ENCODE measurements at places on chromosomes 1 and 21.

DNA sequence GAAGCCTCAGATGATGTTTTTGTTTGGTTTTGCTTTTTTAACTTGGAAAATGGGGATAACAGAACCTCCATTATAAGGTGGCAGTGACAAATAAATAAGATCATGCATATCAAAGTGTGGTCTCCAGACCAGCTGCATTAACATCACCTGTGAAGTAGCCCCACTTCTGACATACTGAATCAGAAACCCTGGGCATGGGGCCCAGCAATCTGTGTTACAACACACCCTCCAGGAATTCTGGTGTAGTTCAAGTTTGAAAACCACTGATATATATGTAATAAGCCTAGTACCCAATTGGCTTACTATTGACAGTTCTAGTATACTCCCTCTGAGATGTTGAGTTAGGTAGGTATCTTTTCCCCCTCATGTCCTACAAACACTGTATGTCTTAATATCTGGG is 24.1 kb upstream of the RNF19B start:
- DNase-seq, result no peak

DNA sequence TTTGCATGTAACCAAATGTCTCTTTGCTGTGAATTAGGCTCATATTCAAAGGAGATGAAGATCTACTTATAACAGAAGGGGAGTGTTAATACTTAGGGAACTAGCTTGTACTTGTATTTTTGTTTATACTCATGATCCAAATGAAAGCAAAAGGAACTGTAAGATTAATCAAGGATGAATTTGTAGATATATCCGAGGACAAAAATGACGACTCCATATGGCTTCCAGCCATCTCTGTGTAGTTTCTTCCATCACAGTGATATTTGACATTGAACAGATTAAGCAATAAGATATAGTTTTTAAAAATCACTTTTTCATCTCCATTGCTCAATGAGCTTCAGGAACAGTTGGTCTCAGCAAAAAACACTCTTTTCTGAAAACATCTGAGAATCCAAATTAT is 257.4 kb upstream of the CAMK1G start:
- no peak for DNase-seq

DNA sequence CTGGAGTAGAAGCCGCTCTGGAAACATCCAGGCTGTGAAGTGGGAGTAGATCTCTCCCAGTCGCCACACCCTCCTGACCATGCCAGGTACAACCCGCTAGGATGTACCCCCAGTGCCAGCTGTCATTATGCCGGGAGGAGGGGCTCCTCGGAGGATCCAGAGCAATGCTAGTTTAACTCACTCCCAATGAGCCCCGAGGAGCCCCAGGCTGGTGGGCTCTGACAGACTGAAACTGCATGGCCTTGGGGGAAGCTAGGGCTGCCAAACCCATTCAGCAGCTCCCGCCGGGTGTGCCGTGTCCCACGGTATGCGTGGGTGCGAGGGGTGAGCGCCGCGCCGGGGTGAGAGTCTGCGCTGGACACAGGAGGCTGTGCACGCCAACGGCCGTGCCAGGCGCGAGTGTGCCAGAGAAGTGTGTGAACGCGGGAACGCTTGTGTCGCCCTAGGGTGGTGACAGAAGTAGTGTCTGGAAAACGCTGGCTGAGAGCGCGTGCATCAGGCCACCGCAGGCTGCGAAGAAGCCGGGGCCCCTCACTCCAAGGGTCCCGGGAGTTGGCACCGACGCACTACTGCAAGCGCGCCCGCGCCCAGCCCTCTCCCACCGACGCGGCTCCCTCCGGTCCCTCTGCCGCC is 177.1 kb upstream of the EDN2 start:
- DNase-seq, result no peak

- DNase-seq, result no peak
Observed at GRCh38 chr1:26949266-26949925, 10.9 kb downstream of the KDF1 start.

- DNase-seq, result no peak
Observed at GRCh38 chr1:41830726-41831125, 88.0 kb downstream of the HIVEP3 start.

DNA sequence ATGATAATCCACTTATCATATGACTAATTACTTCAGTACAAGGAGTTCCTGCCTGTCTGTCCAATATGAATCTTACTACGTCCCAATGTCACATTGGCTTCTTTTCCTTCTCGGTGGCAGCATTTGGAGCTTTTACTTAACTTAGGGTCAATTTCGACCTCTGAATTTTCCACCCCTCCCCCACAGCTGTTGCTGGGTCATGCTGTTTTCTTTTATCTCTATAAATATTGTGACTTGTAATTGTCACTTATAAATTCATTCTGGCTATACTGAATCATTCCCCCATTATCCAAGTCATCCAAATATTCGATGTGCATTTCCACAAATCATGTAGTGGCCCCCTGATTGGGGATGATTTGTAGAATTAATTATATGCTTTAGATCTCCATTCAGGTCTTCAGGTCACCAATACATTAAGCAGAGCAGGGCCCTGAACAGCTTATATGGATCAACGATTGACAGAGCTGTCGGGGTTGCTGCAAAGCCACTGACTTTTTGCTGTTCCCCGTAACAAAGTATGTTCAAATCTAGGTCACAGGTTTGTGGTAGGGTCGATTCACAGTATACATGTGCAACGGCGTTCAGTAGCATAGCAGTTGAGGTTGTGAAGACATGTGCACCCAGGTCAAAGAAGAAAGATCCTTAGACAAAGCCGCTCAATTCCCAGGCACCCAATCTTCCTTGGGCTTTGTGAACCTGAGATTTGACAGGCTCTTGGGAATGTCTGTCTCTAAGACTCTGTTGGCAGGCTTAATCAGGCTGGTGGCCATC is 18.3 kb upstream of the RNU1-4 start:
- DNase-seq, result no peak

GRCh38 chr1:6361124-6361775 is 32.3 kb downstream of the ACOT7 start:
- no peak for DNase-seq

- DNase-seq, result no peak
Observed at GRCh38 chr1:239516579-239516978, 130.2 kb downstream of the CHRM3 start.

DNA sequence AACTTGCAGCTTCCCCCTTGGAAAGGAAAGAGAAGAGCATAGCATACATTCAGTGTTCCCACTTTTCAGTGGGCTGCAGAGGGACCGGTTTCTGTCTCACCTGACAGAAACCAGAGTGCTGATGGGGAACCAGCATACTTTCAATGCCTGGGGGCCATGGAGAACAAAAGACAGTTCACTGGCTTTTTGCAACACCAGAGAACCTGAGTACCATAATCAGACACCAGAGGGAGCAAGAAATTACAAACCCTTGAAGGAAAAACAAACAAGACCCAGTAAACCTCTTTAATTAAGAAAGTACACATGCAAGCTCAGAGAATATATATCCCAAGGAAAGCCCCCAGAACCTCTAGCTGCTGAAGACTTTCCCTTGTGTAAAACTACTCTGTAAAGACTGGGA is 51.1 kb downstream of the CSMD2 start:
- DNase-seq, result peak; percentile 2

DNA sequence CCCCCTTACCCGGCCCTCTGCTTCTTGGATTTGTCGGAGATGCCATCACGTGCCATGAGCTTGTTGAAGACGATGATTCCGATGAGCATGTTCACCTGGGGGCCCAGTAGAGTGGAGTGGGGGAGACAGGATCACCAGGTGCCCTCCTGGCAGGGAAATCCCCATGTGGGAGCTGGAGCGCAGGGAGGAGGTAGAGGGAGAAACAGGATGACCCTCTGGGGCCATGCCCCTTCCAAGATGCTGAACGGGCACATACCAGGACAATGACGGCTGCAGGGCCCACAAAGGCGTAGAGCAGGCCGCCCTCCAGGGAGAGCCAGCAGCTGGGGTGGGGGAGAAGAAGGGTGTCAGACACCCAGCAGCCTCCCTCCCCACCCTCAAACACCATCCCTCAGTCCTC is 28.6 kb downstream of the ADGRB2 start:
- no peak for DNase-seq

- DNase-seq, result no peak
Observed at GRCh38 chr1:6460301-6461050, 5.5 kb downstream of the TNFRSF25 start.

GRCh38 chr1:248783367-248783766 is 27.8 kb upstream of the LYPD8 start:
- no peak for DNase-seq

- DNase-seq, result no peak
Observed at GRCh38 chr1:97392701-97393100, 528.1 kb downstream of the DPYD start.

DNA sequence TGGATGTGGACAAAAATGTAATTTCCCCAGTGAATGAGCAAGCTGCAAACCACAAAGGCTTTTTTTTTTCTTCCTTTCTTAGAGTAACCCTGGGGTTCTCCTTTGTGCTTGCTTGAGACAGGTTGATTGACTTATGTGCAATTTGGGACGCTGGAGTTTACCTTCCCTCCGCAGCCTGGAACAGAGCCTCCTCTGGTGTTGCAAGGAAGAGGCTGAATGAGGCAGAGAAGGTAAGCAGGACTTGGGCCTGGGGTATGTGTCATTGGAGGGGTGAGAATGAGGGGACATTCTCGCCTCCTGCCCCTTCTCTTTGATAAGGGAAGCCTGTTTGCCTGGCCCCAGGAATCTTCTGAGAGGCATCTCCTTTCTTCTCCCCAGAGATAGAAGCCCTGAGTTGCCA is 49.8 kb downstream of the NFASC start:
- DNase-seq, result no peak

- no peak for DNase-seq
Observed at GRCh38 chr1:40773748-40774265, 9.8 kb upstream of the KCNQ4 start.

DNA sequence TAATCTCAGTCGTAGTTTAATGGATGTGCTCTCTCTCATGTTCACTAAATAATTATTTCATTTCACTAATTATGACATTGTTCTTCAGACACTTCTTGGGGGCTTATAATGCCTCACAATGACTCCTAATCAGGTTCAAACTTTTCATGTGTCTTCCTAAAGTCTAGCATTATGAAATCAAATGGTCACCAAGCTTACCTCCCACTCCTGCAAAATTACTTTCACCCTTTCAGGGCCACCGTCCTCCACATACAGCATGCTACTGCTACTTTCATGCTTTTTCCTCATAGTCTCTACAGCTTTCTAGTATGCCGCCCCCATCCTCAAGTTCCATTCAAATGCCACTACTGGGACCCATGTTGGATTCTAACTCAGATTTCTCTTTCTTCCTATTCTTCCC is 59.8 kb upstream of the C1orf53 start:
- no peak for DNase-seq

DNA sequence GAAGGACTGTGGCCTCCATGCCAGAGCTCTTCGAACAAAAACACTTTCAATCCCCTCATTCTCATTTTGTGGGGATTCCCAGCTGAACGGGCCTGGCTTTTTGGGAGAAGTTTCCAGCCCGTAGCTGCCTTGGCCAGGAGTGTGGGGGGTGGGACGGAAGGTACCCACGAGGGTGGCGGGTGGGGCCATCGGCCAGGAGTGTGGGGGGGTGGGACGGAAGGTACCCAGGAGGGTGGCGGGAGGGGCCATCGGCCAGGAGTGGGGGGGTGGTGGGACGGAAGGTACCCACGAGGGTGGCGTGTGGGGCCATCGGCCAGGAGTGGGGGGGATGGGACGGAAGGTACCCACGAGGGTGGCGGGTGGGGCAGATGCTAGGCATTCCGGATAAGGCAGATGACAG is 71.7 kb upstream of the ZBTB18 start:
- no peak for DNase-seq

GRCh38 chr1:29909962-29910361 is 673.6 kb downstream of the PTPRU start:
- no peak for DNase-seq

- peak; percentile 45 for DNase-seq
Observed at GRCh38 chr1:227273557-227273956, 44.7 kb downstream of the CDC42BPA start.

GRCh38 chr1:157697781-157698569 is 2.6 kb downstream of the FCRL3 start:
- DNase-seq, result no peak

DNA sequence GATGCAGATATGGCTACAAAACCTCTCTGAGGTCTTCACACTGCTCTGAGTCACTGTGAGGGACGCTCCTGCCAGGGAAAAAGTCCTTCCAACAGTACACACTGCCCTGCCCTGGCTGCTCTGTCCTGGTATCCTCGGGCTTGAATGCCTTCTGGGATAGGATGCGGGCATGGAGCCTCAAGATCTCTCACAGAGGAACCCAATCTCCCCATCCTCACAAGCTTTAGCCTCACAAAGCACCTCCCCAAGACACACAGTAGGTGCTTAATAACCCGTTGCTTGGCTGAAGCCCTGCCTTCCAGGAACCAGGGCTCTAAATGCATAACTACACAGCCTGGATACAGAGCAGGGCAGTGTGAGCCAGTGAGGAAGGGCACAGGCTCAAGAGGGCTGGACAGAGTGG is 9.2 kb downstream of the RAP1GAP start:
- DNase-seq, result no peak

DNA sequence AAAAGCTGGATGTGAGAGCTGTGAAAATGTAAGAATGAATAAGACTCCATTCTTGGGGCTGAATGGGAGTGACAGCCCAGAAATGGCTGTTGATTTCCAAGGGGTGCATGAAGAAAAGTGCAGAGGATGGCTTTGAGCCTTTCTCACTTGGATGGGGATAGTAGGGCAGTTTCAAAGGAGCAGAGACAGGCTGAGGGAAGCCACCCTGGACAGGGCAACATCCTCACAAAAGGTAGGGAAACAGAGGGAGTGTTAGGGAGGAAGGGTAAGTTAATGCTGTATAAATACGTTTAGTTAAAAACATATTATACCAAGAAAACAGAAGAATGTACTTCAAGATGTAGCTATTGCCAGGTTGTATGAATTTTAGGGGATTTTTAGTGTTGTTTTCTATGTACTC is 38.1 kb downstream of the GADD45A start:
- DNase-seq, result no peak

- DNase-seq, result no peak
Observed at GRCh38 chr1:87141556-87141955, 187.1 kb upstream of the LMO4 start.

GRCh38 chr1:111197598-111198284 is 2.7 kb downstream of the DENND2D start:
- DNase-seq, result no peak

DNA sequence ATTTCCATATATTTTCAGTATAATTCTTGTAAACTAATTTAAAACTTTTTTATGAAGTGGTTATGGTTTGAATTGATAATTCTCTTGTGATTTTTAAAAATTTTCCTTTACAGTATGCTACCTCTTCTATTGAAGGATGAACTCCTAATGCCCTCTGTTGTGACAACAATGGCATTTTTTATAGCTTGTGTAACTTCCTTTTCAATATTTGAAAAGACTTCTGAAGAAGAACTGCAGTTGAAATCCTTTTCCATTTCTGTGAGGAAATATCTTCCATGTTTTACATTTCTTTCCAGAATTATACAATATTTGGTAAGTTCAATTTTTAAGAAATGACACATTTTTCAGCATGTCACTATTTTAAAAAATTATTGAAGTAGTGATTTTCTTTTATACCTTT is 61.4 kb downstream of the ALG6 start:
- no peak for DNase-seq
